Myometrial cell (primary cell): ENCODE measurements at places on chromosomes 6 and 20. TPM values are rescaled to one million over a fixed set of nuclear protein-coding genes. Genes with fewer than 3 reads are reported as not detected.

DAAM2 gene
- total RNA-seq, result 0.29 and 0.35 TPM in 2 replicates

SLA2 gene
- total RNA-seq, result not detected in 2 replicates

PGC gene
- total RNA-seq, result not detected in 2 replicates

HLA-DOA gene
- total RNA-seq, result not detected in 2 replicates

EDEM2 gene
- total RNA-seq, result 35.5 and 40.4 TPM in 2 replicates

XKR7 gene
- not detected in 2 replicates for total RNA-seq

HNF4A gene
- not detected in 2 replicates for total RNA-seq

PRR18 gene
- not detected in 2 replicates for total RNA-seq

IGF2R gene
- total RNA-seq, result 38.1 and 46.1 TPM in 2 replicates

CLPSL2 gene
- total RNA-seq, result not detected in 2 replicates

HUS1B gene
- not detected in 2 replicates for total RNA-seq

CDK19 gene
- total RNA-seq, result 6.6 and 7.6 TPM in 2 replicates

CHRNA4 gene
- not detected in 2 replicates for total RNA-seq

EFCAB8 gene
- total RNA-seq, result not detected in 2 replicates

RFX6 gene
- total RNA-seq, result not detected in 2 replicates

SFTA2 gene
- total RNA-seq, result not detected in 2 replicates

MUC22 gene
- total RNA-seq, result not detected in 2 replicates

SLC22A3 gene
- not detected in 2 replicates for total RNA-seq

ARMC2 gene
- total RNA-seq, result 1.1 and 1.7 TPM in 2 replicates

PRICKLE4 gene
- total RNA-seq, result not detected in 2 replicates

TRIM26 gene
- 30.8 and 34.9 TPM in 2 replicates for total RNA-seq

SYCP2 gene
- 0.18 TPM in 1 of 2 replicates, not detected in the other for total RNA-seq

RING1 gene
- 11.5 and 15.6 TPM in 2 replicates for total RNA-seq

DDO gene
- 1.7 and 2.1 TPM in 2 replicates for total RNA-seq

TFAP2B gene
- total RNA-seq, result not detected in 2 replicates

TRIM10 gene
- not detected in 2 replicates for total RNA-seq

ECHDC1 gene
- 83.3 and 120 TPM in 2 replicates for total RNA-seq

MUC21 gene
- not detected in 2 replicates for total RNA-seq

PRKN gene
- total RNA-seq, result 0.18 TPM in 1 of 2 replicates, not detected in the other

PNLDC1 gene
- total RNA-seq, result 0.18 and 0.86 TPM in 2 replicates

PHACTR3 gene
- total RNA-seq, result not detected in 2 replicates

TRDN gene
- total RNA-seq, result not detected in 2 replicates

NR2E1 gene
- not detected in 2 replicates for total RNA-seq

GNMT gene
- total RNA-seq, result not detected in 2 replicates

RHAG gene
- total RNA-seq, result not detected in 2 replicates

MCUR1 gene
- total RNA-seq, result 7.8 and 8.9 TPM in 2 replicates

KCNQ2 gene
- 1.4 TPM in 1 of 2 replicates, not detected in the other for total RNA-seq

ARG1 gene
- total RNA-seq, result not detected in 2 replicates

NUP43 gene
- 30.6 and 33.3 TPM in 2 replicates for total RNA-seq

NXT1 gene
- total RNA-seq, result 31.4 and 36.9 TPM in 2 replicates

ME1 gene
- total RNA-seq, result 27.8 and 31.4 TPM in 2 replicates

OR2J3 gene
- total RNA-seq, result not detected in 2 replicates
